ENCODE measurements at places on chromosomes 4 and X. TPM values are rescaled to one million over a fixed set of nuclear protein-coding genes. Genes with fewer than 3 reads are reported as not detected.

DNA sequence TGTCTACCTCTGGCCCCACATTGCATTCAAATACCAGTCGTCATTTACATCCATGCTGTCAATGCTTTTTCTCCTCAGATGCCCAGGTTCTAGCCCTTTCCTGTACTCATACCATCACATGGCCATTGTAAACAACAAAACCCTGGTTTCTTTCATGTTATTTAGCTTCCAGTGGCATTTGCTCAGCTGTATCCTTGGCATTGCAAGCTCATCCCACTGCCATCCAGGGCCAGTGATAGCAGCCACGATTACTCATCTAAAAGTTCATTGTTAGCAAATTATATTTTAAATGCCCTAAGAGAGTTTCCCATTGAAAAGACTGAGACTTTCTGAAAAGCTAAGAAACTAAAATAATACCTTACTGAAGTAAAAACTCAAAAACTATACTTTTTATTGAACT lies 34.0 kb downstream of the VEGFC start:
- no peak for DNase-seq

DNA sequence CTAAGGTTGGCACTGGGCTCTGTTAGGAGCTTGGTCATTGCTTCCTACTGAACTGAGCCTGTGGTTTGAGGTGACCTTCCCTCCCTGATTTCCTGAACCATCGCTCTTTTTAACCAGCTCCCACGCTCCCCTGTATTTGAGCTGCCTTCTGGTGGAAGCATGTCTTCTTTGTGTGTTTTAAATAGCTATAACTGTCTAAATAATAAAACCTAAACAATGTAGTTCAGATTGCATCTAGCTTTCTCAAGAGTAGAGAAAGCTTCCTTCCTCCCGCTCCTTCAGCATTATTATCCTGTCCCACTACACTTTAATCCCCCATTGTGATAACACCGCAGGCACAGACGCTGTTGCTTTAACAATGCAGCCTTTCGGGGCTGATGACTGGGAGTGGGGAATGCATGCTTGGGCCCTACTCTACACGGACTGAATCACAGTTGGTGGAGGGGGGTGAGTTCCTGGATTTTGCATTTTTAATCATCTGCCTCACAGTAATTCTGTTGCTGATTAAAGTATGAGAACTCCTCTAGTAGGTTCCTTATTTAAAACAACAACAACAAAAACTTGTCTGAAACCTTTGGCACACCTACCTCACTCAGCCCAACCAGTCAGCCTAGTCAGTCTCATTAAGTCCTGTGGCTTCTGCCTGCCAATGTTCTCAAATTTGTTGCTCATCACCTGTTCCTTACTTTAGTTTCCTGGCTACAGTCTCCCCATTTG lies 6.6 kb downstream of the SMS start:
- peak; percentile 51 for DNase-seq

- peak; percentile 80 for DNase-seq
Measured at GRCh38 chr4:75869100-75869499, 33.2 kb downstream of the PPEF2 start.

GRCh38 chrX:7351926-7352325 lies 204.0 kb upstream of the PUDP start:
- no peak for DNase-seq

DNA sequence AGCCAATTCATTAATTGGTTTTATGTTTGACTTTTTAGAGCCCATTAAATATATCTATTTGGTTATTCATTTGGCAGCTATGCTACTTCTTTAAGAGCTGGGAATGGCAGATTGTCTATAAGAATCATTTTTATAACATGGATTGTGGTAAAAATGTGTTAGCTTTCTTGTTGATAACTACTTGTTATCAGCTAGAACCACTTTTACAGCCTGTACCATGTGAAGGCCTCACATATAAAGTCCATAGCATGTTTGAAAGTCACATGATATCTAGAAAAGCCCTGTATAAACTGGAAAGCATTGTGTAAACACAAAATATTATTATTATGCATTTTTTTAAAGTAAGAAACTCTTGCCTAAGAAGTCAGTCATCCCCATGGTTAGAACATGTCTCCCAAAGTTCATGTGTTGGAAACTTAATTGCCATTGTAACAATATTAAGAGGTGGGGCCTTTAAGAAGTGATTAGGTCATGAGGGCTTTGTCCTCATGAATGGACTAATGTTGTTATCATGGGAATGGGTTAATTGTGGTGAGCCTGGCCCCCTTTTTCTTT lies 110.9 kb upstream of the BMP2K start:
- DNase-seq = no peak

GRCh38 chr4:13546941-13547484 lies 2.7 kb upstream of the NKX3-2 start:
- DNase-seq = no peak

DNA sequence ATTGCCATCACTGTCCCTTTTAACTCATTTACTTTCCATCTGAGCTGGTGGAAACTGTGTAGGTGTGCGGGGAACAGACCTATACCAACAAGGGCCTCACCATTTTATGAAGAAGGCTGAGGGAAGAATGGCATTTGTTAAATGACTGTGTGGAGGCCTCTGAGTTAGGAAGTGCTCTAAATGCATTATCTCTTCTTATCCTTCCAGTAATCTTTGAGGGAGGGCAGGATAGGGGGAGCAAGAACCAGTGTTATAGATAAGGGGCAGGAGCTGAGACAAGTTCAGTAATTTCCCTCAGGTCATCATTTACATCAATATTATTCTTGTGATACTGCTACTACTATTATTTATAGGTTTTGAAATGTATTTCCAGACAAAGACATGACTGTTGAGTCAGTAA lies 122.4 kb upstream of the PDLIM3 start:
- no peak for DNase-seq

The LEF1 gene
- total RNA-seq = 67.2 TPM

The PNMA5 gene
- total RNA-seq = not detected

Measured in cardiac muscle cell (in vitro differentiated cells and primary cell).